ENCODE measurements at places on chromosomes 7 and 10.

DNA sequence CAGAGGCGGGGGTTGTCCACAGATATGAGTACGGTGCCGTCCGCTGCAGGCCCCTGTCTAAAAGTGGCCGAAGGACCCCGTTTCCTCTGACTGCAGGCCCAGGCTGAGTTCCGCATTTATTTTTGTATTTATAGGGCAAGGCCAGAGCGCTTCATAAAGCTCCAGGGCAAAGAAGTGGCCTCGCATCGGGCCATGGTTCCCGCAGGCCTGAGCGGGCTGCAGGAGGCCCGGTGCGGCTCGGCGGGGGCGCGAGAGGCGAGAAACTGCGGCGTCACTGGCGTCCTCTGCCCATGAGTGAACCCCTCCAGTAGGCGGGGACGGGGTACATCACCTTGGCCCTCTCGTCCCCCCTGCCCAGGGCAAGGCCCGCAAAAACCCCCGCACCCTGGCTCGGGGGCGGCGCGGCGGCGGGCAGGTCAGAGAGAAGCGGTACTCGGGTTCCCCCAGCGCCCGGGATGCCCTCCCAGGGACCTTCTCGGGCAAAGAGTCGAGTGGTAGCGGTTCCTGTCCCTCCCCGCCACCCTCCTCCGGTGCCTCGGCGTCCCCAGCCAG lies 355.7 kb downstream of the DNAJB6 start:
- DNase-seq, result no peak

DNA sequence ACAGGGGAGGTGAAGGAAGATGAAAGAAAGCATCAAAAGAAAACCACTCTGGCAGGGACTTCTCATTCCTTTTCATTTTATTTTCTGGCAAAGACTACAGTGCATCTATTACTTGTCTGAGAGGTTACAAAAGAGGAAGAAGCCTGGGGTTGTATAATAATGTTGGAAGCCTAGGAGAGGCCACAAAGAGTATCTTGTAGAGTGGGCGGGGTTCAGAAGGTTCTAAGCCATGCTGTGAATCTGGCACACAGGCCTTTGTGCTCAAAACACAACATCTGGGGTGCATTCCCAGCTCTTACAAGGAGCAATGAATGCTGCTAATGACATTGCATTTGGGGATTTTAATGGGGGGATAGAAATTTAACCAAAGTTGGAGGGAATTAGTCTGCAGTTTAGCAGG lies 49.4 kb downstream of the MRPL32 start:
- DNase-seq, result no peak

GRCh38 chr7:22990588-22990949 lies 23.4 kb downstream of the HYCC1 start:
- no peak for DNase-seq

- DNase-seq, result peak; percentile 8
Observed at GRCh38 chr7:152341039-152341913, 94.5 kb downstream of the KMT2C start.

DNA sequence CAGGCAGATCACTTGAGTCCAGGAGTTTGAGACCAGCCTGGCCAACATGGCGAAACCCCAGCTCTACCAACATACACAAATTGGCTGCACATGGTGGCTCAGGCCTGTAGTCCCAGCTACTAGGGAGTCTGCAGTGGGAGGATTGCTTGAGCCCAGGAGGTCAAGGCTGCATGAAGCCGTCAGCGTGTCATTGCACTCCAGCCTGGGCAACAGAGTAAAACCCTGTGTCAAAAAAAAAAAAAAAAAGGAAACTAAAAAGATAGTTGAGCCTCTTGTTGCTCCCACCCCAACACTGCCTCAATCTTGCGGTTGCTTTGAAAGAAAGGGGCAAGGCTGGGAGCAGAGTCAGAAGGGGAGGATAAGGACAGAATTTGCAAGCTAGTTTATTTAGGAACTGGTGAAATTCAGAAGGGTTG lies 69.9 kb downstream of the SYPL1 start:
- DNase-seq, result no peak

DNA sequence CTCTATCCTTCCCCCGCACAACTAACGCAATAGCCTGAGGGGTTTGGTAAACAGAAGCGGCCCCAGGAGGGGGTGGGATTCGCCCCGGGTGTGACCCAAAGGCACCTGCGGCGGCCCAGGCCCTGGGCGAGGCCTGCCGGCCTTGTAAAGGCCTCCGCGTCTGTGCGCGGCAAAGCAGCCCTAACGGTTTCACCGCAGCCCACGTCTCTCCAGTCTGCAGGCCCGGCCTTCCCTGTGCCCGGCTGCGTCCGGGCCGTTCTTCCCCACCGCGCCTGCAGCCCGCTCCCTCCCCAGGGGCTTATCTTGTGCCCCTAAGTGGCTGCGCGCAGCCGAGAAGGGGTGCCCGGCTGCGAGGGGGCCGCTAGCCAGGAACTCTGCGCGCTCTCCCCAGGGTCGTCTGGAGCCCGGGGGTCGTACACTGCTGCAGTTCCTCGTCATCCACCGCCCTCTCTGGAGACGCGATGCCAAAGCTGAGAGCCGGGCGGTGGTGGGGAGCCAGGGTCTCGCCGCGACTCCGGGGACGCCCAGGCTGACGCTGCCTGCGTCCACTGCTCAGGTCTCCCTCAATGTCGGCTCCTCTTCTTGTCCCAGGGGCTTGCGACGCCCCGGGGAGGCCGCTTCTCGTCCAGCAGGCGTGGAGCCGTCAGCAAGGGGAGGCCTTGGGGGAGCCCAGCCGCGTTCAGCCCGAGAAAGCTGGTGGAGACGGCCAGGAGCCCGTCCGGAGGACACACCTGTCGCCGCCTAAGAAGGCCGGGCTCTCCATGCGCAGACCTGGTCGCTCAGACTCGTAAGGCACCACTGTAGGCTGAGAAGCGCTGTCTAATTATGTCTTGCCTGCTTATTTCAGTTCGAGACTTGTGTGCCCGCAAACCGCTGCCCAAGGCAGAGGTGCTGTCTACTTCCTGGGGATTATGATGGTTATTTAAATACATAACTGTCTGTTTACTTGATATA lies 132.3 kb downstream of the SPAG6 start:
- no peak for DNase-seq

- no peak for DNase-seq
Observed at GRCh38 chr10:50618624-50619023, 5.1 kb downstream of the SGMS1 start.

GRCh38 chr10:113822174-113822573 lies 31.7 kb downstream of the DCLRE1A start:
- DNase-seq, result no peak

DNA sequence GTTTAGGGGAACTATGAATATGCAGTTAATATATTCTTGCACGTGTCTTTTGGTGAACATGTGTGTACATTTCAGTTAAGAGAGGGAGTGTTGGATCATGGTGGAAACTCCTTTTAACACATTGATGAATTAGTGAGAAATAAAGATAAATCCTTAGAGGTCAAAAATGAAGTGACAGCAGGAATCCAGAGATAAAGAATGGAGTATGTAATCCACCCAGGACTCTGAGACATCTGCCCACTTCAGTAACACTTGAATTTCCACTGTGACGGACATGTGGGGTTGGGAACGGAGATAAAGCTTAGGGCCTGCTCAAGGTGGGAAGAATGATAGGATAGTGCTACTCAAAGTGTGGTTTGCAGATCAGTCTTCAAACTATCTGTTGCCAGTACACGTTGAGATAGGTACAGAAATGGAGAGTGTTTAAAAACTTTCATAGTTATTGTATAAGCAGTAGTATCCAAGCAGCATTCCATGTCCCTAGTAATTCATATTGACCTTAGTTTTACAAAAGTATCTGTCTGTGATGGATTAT lies 6.6 kb upstream of the RELN start:
- DNase-seq, result no peak

DNA sequence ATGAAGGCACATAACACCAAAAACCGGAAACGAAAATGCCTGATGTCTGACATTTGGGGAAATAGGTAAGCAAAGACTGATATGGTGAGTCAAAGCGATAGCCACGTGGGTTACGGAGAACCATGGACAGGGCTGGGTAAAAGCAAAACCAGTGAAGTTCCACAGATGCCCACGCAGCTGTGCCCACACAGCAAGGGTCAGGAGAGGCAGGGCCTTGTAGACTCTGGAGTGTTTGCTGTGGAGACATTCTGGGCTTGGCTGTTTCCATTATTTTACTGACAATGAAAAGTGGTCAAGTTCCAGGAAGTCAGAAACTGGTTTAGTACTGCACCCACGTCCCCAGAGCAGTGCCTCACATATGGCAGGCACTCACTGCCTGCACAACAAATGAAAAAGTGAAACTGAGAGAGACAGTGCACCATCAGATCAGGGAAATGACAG lies 148.7 kb downstream of the ZMYND11 start:
- DNase-seq, result no peak

DNA sequence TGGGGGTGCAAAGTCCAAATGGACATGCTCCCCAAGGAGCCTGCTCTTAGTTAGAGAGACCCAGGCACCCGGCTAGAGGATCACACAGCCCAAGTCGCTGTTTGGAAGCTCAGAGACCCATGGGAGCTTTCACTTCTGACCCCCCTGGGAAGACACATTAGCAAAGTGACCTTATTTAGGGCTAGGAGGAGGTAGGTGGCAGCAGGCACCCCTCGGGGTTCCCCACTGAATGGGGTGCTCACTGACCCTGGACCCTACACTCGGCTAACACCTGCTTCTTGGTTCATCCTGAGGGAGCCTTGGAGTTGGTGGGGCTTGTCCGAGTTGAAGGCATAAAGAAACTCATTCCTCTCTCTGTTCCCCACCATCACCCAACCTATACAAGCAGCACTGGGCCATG lies 27.1 kb upstream of the HABP2 start:
- DNase-seq, result no peak
